Stimulated activated CD8-positive, alpha-beta memory T cell treated with anti-CD3 and anti-CD28 coated beads, Interleukin-2, amount 100 ng/mL, for 1 hour (primary cell): ENCODE measurements at places on chromosomes 6 and 20.

GRCh38 chr20:4469910-4470309, 251.8 kb upstream of the PRND start:
- DNase-seq: no peak

DNA sequence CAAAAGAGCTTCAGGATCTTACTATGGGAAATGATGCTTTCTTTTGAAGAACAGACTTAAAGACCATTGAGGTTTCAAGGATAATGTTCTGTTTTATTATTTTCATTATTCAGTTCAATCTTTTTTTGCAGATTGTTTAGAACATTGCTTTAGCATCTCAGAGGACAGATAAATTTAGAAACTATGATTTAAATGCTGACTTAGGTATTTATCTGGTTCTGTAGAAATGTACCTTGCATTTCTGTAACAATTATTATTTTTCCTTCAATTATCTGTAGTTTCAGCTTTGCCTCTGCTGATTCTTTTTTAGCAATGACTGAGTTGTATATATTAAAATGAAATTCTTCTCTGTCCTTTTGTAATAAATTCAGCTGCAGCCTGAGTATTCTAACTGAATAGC, 205.4 kb upstream of the PCSK2 start:
- DNase-seq: no peak

DNA sequence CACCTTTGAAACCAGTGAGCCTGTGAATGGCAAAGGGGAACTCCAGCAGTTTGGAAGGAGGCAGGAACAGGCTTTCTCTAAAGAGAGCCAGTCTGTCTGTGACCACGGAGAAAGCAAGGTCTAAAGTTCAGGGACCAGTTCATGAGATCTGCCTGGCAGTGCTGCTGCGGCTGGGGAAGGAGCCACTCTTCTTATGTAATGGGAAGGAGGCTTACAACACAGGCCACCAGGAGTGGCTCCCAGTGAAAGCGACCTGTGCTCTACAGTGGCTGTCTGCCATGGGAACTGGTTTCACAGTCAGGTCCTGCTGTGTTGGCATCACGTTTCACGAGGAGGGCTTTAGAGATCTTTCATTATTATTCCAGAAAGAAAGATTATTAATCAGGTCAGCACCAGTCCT, 291.9 kb upstream of the PRDM1 start:
- no peak for DNase-seq

GRCh38 chr6:147577488-147577887, 69.0 kb downstream of the SAMD5 start:
- DNase-seq: no peak

DNA sequence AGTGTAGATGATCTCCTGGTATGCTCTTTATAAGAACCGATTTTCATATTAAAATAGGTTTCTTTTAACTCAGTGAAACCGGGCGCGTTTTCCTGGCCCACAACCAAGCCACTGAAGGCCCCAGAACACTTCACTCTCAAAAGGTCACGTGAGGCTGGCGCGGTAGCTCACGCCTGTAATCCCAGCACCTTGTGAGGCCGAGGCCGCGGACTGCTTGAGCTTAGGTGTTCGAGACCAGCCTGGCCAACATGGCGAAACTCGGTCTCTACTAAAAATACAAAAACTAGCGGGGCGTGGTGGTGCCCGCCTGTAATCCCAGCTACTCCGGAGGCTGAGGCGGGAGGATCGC, 402 bp upstream of the TAF8 start:
- DNase-seq: no peak

- no peak for DNase-seq
Measured at GRCh38 chr6:66429210-66429609, 722.2 kb upstream of the EYS start.

DNA sequence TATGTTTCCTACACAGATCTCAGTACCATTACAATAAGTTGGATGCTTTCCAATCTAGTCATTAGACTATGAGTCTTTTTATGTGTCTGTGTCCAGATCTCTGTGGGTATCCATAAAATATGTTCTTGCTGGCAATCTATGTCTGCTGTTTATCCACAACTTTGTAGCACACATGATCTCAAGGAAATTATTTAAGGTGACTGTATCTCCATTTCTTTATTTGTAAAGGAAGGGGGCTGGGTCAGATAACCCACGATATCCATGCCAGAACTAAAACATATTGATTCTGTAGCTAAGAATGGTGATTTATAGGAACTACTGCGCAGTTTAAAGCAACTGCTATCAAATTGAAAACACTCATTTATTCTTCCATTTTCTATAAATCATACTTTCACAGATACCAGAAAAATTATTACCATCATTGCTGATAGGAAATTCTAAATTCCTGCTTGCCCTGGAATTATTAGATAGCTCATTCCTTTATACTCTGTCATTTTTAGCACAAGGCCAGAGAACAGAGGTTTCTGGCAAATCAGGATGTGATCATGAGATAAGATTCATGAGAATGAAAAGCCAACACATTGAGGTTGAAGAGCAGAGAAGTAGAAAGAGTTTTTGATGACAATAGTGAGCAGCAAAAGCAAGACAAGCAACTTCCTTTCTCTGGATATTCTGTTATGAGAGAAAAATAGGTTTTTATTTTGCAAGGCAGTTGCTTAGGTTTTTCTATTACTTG, 851.4 kb upstream of the CITED2 start:
- no peak for DNase-seq

- no peak for DNase-seq
Measured at GRCh38 chr6:124973780-124974179, 11.5 kb downstream of the RNF217 start.

DNA sequence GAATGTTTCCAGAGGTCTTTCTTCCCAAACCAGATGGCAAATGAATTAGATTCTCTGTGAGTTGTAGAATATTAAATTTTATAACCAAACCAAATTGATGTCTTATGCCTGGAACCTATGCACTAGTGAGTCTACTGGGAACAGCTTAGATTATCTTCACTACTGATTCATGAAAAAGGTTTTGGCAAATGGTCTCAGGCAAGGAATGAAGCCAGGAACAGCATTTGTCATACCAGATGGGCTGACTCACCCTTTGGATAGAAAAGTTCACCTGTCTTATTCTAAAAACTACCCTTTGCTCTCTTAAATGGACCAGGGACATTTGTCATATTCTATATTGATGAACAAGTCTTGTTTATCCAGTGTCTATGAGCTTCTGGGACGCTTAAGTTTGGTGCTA, 135.4 kb upstream of the ECI2 start:
- DNase-seq: no peak

DNA sequence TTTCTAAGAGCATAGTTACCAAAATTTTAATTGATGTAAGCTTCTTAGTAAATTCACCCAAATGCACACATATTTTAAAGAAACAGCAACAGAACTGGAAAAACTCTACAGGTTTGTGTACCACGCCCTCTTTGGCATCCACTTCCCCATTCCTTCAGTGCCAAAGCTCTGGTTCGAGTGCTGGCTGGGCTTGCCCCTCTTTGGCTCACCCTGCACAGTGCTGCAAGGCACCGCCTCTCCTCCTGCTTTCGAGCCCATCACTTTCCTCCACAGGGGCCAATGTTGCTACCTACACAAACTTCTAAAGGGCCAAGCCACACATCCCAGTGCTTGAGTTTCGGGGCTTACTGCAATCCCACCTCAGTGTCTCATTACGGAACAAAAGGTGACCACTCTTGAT, 9.6 kb downstream of the LRP11 start:
- DNase-seq: no peak

DNA sequence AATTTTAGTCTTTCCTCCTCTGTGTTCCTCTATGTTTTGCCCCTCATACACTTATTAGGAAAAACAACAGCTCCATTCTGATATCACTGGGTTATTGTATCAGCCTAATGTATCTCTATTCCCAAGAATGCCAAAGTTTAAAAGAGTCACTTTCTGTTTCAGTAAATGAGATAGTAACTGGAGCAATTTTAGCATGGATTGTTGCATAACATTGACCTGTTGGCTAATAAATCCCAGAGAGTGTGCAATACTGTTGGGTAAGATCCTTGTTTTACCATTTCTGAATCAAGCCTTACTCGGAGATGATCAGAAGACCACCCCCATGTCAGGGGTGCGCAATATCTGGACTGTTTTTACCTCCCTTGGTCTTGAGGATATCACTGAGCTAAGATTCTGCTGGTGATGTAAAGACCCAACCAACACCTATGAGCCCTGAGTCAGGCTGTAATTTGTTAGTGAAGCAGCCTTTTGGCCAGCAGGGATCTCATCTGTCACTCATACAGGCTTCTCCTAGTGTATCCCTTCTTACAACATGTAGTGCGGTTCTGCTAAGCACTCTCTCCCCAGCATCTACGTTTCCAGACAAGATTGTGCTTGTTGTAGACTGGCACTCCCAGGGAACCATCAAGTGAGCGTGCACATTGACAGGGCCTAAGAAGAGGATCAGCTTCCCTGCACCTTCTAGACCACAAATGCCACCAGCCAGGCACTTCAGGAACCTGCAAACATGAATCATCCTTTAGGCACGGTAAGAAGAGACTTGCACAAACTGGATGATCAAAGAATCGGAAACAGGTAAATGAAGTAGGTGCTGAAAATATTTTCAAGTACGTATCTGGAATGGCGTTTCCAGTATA, 11.5 kb upstream of the IPCEF1 start:
- DNase-seq: no peak

GRCh38 chr6:109304284-109305015, 77.8 kb downstream of the CD164 start:
- DNase-seq: no peak
